ENCODE measurements at places on chromosomes 11 and 22.

GRCh38 chr11:1503708-1504104 is 17.1 kb upstream of the MOB2 start:
- no peak for DNase-seq

DNA sequence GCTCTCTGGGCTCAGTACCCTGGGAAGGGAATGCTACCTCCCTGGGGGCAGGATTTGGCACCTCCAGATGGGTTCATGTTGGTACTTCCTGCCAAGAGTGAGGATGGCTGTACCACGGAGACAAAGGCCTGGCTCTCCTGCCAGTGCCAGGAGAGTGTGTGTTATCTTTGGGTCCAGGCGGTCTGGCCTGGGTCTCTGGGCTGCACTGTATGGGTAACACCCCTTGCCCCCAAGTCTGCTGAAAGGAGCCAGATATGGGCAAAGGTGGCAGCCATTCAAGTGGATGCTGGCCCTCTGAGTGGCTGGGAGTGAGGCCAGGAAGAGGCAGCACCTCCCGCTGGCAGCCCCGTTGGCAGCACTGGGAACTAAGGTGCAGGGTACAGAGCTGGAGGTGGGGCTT is 91.5 kb downstream of the NECTIN1 start:
- DNase-seq = no peak

DNA sequence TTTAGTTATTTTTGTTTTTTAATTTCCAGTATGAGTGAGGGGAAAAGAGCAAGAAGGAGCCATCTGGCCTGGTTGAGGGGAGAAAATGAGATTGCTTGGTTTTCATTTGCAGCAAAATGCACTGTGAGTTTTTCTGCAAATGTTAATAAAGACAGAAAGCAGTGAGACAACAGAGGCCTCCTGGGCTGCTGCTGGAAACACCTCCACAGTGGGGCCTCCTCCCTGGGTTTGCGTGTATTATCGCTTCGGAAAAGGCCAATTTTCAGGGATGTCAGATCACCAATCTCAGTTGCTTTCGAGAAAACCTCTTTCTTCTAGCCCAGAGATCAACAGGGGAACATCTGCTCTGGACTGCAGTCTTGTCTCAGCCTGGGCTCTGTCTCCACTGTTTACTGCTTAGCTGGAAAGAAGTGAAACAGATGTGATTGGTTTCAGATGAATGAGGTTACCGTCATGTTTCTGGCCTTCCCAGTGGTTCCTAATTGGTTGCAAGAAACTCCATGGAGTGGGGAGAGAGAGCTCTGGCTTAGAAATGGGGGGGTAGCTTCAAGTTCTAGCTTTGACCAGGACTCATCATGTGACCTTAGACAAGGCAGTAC is 17.3 kb downstream of the TSPAN18 start:
- DNase-seq = no peak

DNA sequence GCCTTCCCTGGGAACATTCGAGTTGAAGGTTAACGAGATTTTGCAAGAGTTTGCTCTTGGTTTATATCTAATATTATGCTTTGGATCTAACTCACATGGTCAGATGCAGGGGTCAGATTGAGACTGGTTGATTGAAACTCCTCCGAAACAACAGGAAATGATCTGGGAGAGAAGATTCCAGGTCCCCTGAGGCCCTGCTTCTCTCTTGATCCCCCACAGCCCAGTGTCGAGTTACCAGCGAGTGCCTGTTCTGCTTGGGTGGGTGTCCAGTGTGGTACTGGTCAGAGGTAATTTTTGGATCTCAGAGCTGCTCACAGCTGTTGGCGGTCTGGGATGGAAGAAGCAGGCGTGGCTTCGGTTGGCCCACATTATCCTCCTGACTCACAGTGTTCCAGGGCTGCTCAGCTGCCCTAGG is 9.2 kb downstream of the FBLN1 start:
- no peak for DNase-seq

DNA sequence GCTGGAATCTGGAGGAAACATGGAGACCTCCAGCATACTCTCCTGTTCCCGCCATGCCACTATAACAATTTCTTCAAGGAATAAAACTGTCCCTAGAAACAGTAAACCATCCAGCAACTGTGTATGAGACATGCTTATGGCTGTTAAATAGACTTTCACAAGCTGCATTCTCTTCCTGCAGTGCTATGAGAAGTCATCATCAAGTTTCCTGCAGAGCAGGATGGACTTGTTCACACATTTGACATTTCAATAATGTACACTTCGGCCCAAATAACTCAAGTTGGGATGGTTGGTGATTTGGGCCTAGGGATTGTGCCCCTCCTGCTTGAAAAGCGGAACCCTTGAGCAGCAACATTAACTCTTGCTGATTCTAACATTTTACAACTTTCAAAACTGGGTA is 20.2 kb upstream of the CSF2RB start:
- no peak for DNase-seq

All from activated naive CD4-positive, alpha-beta T cell treated with anti-CD3 and anti-CD28 coated beads, Interleukin-2, amount 50 U/mL, for 16 hours (primary cell).